Bronchial smooth muscle cell (primary cell): ENCODE measurements at places on chromosomes 5 and 9. TPM values are rescaled to one million over a fixed set of nuclear protein-coding genes. Genes with fewer than 3 reads are reported as not detected.

The ASPN gene
- total RNA-seq, result 3.5 and 11.2 TPM in 2 replicates

The DOCK8 gene
- total RNA-seq, result 0.32 and 1.9 TPM in 2 replicates

The SARDH gene
- 3.0 and 4.6 TPM in 2 replicates for total RNA-seq

The OR1Q1 gene
- not detected in 2 replicates for total RNA-seq

The PDE8B gene
- 0.09 TPM in 1 of 2 replicates, not detected in the other for total RNA-seq

The WNK2 gene
- under 0.01 TPM in 1 of 2 replicates, not detected in the other for total RNA-seq

The BTNL3 gene
- not detected in 2 replicates for total RNA-seq

The PCDHA8 gene
- total RNA-seq, result 0.16 and 0.17 TPM in 2 replicates

The BSPRY gene
- total RNA-seq, result not detected in 2 replicates

The ENTPD2 gene
- under 0.01 TPM in 1 of 2 replicates, not detected in the other for total RNA-seq

The AQP7 gene
- total RNA-seq, result 0.34 and 0.47 TPM in 2 replicates

The COL5A1 gene
- 93.8 and 124 TPM in 2 replicates for total RNA-seq

The ZNG1F gene
- 5.0 and 6.5 TPM in 2 replicates for total RNA-seq

The TAF11L13 gene
- total RNA-seq, result not detected in 2 replicates

The NMUR2 gene
- not detected in 2 replicates for total RNA-seq

The PCDHA11 gene
- 0.09 and 0.16 TPM in 2 replicates for total RNA-seq

The ZNF879 gene
- 4.1 and 4.2 TPM in 2 replicates for total RNA-seq

The LRRTM2 gene
- 1.0 and 3.5 TPM in 2 replicates for total RNA-seq

The TAF11L4 gene
- not detected in 2 replicates for total RNA-seq

The DPYSL3 gene
- total RNA-seq, result 115 and 180 TPM in 2 replicates

The LCN12 gene
- total RNA-seq, result not detected in 2 replicates

The FBP2 gene
- not detected in 2 replicates for total RNA-seq

The BARHL1 gene
- total RNA-seq, result not detected in 2 replicates
